ENCODE measurements at places on chromosomes 12 and 14. TPM values are rescaled to one million over a fixed set of nuclear protein-coding genes. Genes with fewer than 3 reads are reported as not detected.

- DNase-seq, result peak; percentile 59
Observed at GRCh38 chr14:35883677-35884293, 57.6 kb downstream of the BRMS1L start.

DNA sequence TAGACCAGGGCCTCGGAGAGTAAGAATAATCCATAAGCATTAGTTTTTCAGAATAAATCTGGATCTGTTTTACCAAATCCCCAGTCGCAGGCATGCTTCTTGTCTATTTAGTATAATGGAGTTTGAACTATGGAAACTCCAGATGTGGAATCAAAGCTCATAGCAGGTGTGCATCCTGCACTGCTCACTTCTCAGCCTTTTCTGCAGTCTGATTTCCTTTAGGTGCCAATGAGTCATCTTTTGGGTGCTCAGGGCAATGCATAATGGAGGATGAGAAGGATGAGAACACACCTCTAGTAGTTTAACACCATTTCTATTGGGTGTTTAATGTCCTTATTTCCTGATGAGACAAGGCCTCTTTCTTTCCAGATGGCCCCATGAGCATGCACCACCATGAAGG is 961.2 kb downstream of the TMEM121 start:
- no peaks in the 10 kb centered on the region for H3K36me3 ChIP-seq
- DNase-seq, result no peak
- H3K4me1 ChIP-seq, result no peaks in the 10 kb centered on the region
- no peak overlapping the region for H3K27ac ChIP-seq
- H3K4me3 ChIP-seq, result no peak overlapping the region

DNA sequence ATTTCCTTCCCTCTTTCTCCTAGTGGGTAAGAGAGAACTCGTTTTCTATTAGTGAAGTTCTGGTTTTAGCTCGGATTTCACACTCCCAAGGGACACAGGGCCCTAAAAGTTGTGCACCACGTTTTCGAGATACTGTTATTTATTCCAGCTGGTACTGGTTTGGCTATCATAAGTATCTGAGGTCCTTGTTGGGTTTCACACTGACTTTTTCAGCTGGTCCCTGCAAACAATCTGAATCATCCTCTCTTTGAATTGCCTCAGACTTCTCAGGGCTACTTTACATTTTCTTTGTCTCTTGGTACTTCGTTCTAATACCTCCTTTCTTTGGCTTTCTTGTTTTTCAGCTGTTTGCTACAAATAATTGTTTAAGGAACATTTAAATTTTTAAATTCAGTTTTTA is 75.7 kb downstream of the SCN8A start:
- H3K36me3 ChIP-seq, result no peaks in the 10 kb centered on the region
- H3K27ac ChIP-seq, result peak overlapping the region; percentile 78
- H3K27me3 ChIP-seq, result no peaks in the 10 kb centered on the region
- DNase-seq, result peak; percentile 26
- peaks cover 15% of the 10 kb centered on the region for H3K4me1 ChIP-seq

DNA sequence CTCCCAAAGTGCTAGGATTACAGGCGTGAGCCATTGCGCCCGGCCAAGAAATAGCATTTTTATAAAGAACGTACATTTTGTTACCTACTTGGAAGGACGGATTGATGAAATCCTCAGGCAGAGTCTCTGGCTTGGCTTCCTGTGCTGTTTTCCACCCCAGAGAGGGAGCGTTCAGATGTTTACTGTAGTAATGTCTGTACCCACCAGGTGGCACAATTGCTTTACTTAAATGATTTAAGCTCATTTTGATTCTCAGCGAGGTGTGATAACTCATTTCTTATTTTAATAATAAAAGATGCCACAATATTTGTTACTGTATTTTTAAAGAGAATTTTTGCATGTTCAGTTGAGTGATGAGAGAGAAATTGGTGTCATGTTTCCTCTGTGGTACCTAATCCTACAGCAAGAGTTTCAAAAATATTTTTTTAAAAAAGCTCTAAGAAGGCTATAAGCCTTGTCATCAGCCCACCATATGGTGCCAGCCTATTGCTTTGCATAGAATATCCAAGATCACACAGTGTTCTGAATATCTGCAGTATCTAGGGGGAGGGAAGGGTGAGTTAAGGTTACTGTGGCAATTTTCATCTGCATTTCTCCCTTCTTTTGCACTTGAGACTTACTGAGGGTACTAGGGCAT is 82.6 kb upstream of the TRAF3 start:
- H3K4me3 ChIP-seq, result no peak overlapping the region
- peaks cover 37% of the 10 kb centered on the region for H3K4me1 ChIP-seq
- H3K36me3 ChIP-seq, result no peaks in the 10 kb centered on the region

GRCh38 chr14:91115986-91116770 is 2.3 kb downstream of the DGLUCY start:
- peaks cover 30% of the 10 kb centered on the region for H3K4me1 ChIP-seq
- no peaks in the 10 kb centered on the region for H3K27me3 ChIP-seq
- DNase-seq, result no peak
- no peak overlapping the region for H3K27ac ChIP-seq
- H3K4me3 ChIP-seq, result no peak overlapping the region

DNA sequence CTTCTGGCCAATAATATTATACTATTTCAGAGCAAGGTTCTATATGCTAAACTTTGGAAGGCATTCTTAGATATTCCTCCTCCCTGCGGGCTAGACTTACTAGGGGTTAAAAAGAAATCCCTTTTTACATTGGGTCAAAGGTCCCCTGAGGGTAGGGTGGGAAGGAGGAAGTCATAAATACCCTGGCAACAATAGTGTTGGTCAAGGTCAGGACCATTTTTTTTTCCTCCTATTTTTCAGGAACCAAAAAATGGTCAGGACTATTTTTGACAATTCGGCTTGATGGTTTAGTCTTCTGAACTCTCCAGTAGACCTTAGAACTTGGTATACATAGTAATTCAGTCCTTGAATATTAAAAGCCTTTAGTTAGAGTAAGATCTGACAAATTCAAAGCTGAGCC is 4.5 kb upstream of the NANOG start:
- no peak overlapping the region for H3K4me3 ChIP-seq
- peaks cover 29% of the 10 kb centered on the region for H3K27me3 ChIP-seq
- no peak overlapping the region for H3K27ac ChIP-seq
- H3K4me1 ChIP-seq, result peaks cover 15% of the 10 kb centered on the region
- no peaks in the 10 kb centered on the region for H3K36me3 ChIP-seq
- DNase-seq, result no peak

GRCh38 chr12:54425702-54426101 is 6.6 kb upstream of the ITGA5 start:
- peaks cover 20% of the 10 kb centered on the region for H3K4me1 ChIP-seq
- H3K4me3 ChIP-seq, result no peak overlapping the region
- H3K27me3 ChIP-seq, result no peaks in the 10 kb centered on the region
- H3K27ac ChIP-seq, result no peak overlapping the region

- peak overlapping the region; percentile 8 for H3K27ac ChIP-seq
- peak; percentile 46 for DNase-seq
- no peaks in the 10 kb centered on the region for H3K36me3 ChIP-seq
- H3K4me3 ChIP-seq, result no peak overlapping the region
- peaks cover 15% of the 10 kb centered on the region for H3K4me1 ChIP-seq
Observed at GRCh38 chr14:55910601-55911243, 207.5 kb upstream of the PELI2 start.

DNA sequence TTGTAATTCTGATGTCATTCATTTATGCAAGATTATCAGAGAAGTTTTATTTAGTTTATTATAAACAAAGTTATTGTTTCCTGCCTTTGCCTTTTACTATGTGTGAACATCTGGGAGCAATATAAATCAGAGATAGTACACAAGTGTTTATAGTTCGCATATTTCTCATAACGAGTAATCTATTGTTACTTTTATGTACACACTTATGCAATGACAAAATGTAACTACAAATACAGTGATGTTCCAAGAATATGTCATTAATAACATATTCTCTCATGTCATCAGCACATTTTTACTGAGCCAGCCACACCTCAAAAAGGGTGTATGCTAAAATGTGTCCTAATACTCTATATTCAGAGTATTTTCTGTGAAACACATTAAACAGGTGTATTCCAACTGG is 243.2 kb downstream of the ALX1 start:
- H3K36me3 ChIP-seq, result no peaks in the 10 kb centered on the region
- no peaks in the 10 kb centered on the region for H3K27me3 ChIP-seq
- H3K4me1 ChIP-seq, result peaks cover 5% of the 10 kb centered on the region
- no peak overlapping the region for H3K27ac ChIP-seq
- no peak for DNase-seq

GRCh38 chr12:122371475-122372045 is 50.9 kb downstream of the CLIP1 start:
- H3K27me3 ChIP-seq, result no peaks in the 10 kb centered on the region
- H3K4me1 ChIP-seq, result no peaks in the 10 kb centered on the region
- H3K27ac ChIP-seq, result no peak overlapping the region
- DNase-seq, result no peak
- no peak overlapping the region for H3K4me3 ChIP-seq
- no peaks in the 10 kb centered on the region for H3K36me3 ChIP-seq

DNA sequence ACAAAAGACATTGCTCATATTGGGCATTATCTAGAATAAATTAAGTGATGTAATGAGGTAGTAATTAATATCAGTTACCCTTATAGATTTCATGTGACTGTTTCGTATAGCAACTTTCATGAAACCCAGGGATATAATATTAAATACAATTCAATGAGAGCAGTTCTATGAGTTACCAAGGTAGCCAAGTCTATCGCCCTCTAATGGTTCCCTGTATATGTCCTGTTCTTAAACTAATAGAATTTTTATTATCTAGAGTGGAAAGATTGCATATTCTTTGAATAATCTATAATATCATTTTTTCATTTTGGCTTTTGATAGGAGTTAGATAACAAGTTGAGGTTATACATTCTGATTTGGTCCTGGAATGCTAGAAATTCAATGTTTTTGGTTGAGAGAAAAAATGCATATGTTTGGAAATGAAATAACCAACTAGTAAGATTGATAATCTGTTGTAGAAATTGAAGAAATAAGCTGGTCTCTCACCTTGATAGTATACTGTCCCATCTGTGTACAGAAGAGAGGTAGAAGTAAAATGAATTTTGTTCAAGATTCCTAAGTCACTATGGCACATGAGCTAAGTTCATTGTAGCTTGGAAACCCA is 59.7 kb downstream of the SCFD1 start:
- peaks cover 10% of the 10 kb centered on the region for H3K36me3 ChIP-seq
- no peak for DNase-seq
- H3K4me1 ChIP-seq, result no peaks in the 10 kb centered on the region
- no peaks in the 10 kb centered on the region for H3K27me3 ChIP-seq
- no peak overlapping the region for H3K27ac ChIP-seq

DNA sequence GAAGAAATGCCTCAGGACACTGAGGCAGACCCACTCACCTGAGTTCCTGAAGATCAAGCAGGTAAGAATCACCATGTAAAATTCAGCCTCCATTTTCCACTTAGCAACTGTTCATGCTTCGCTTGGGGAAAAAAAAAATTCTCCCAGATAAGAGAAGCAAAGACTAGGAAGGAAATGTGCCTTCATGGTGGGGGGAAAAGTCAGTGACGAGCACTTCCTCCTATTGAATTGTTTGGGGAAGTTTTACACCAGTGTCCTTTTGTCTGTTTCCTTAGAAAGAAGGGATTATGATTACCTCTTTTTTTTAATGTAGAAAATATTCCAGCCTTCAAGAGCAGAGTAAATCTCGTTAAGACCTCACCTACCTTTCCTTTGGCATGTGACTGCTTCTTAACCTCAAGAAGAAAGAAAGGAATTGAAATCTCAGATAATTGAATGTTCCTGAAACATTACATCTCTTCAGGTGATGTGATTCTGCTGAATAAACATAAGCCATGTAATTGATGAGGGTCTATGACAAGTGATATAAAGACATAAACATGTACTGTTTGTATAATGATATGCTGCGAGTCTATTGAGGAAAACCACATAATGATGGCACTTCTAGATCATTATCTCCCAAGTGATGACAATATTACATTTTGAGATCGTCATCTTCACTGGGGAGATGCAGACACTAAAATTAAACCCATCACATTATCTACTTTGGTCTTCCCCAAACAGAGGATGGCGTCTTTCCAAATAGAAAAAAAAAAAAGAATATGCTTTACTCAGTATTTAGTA is at the start of gene PTPRB:
PTPRB (minus strand) TSS at position 127 of the 783 bp plus-strand sequence; CDS start at position 93, 34 bp downstream.
- no peaks in the 10 kb centered on the region for H3K36me3 ChIP-seq
- no peak within 1 kb of the TSS for H3K4me3 ChIP-seq
- no peak within 1 kb of the TSS for H3K27ac ChIP-seq
- H3K4me1 ChIP-seq, result no peaks in the 10 kb centered on the region
- no peak for DNase-seq
- H3K27me3 ChIP-seq, result no peaks in the 10 kb centered on the region

DNA sequence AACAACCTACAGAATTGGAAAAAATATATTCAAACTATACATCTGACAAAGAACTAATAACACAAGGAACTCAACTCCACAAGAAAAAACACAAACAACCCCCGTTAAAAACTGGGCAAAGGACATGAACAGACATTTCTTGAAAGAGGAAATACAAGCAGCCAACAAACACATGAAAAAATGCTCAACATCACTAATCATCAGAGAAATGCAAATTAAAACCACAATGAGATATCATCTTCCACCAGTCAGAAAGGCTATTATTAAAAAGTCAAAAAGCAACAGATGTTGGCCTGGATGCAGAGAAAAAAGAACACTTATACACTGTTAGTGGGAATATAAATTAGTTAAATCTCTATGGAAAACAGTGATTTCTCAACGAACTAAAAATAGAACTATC is 82.6 kb upstream of the CCDC91 start:
- no peaks in the 10 kb centered on the region for H3K4me1 ChIP-seq
- no peak overlapping the region for H3K4me3 ChIP-seq
- no peak for DNase-seq
- no peaks in the 10 kb centered on the region for H3K27me3 ChIP-seq

Gene RABGGTA
- total RNA-seq, result 7.1 TPM

Gene SELPLG
- not detected for total RNA-seq

Gene EMC9
- total RNA-seq, result 23.8 TPM

Gene GLTP
- total RNA-seq, result 16.6 TPM

Gene GUCY2C
- total RNA-seq, result not detected

Gene AQP5
- total RNA-seq, result not detected
